ENCODE measurements at places on chromosomes 2 and 18.

- no peak for DNase-seq
Measured at GRCh38 chr2:47870641-47871540, 35.4 kb downstream of the FBXO11 start.

DNA sequence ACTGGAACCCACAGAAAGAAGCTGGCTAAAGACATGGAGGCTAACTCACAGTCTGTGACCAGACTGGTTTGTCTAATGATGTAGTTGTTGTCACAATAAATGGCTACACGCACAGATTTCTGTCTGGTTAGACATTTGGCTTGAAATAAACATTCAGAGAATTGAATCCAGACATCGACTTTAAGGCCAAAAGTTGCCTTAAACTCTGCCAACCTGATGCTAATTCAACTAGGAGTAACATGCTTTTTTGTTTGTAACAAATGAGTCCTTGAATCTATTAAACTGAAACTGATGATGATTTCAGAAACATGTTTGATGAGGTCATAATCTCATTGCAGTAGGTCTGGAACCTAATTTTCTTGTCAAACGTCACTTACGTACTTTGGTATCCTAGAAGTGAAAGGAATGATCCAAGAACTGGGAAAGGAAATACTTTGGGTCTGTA, 123.8 kb downstream of the ERBB4 start:
- DNase-seq = no peak

- no peak for DNase-seq
Measured at GRCh38 chr18:54187372-54187771, 37.1 kb downstream of the MBD2 start.

DNA sequence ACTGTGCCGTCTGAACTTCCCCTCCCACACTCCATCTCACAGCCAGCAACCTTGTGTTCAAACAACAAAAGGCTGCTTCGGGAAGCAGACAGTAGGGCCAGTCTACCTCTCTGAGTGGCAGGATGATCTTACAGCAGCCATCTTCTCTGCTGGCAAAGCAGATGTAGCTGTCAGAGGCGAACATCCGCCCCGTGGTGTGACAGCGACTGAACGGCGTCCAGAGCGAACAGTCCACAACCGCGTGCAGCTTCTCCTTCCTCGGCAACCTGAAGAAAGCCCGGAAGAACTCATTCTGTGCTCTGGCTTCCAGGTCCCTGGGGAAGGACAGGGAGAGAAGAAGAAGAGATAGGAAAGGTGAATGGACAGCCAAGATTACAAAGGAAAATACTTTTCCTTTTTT, 38.0 kb downstream of the RPL31 start:
- DNase-seq = no peak

DNA sequence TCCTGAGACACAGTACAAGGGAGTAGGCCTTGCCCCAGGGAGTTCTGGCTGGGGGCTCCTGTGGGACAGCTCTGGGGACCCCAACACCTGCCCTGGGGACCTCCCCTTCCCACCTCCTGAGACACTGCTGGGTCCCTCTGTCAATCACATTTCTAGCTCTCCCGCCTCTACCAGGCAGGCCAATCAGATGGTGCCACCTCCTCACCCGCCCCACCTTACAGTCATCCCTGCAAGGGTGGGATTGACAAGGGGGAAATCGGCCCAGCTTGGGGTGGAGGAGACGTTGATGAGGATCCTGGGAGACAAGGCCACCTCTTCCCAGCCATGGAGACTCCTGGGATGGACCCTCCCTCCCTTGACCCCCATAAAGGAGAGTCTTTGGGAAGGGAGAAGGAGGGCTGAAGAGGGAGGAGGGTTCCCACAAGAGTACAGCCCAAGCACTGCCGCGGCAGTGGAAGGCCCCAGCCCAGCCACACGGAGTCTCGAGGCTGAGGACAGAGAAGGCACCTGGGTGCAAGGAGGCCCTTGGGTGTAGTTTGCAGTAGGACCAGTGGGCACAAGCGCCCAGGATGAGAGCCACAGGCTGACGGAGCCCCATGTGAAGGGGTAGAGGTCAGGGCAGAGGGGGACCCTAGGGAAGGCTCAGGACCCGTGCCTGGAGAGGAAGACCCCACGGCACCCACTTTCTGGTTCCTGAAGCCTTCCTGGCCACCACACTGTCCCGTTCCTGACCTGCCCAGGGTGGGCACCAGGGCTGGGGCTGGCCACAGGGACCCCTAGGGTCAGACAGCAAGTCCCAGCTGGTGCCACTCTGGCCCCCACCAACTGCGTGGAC, 109.9 kb upstream of the OTOS start:
- no peak for DNase-seq

GRCh38 chr2:222907048-222907447, 46.2 kb downstream of the ACSL3 start:
- DNase-seq = no peak

- no peak for DNase-seq
Measured at GRCh38 chr2:151638191-151638933, 95.9 kb downstream of the NEB start.

DNA sequence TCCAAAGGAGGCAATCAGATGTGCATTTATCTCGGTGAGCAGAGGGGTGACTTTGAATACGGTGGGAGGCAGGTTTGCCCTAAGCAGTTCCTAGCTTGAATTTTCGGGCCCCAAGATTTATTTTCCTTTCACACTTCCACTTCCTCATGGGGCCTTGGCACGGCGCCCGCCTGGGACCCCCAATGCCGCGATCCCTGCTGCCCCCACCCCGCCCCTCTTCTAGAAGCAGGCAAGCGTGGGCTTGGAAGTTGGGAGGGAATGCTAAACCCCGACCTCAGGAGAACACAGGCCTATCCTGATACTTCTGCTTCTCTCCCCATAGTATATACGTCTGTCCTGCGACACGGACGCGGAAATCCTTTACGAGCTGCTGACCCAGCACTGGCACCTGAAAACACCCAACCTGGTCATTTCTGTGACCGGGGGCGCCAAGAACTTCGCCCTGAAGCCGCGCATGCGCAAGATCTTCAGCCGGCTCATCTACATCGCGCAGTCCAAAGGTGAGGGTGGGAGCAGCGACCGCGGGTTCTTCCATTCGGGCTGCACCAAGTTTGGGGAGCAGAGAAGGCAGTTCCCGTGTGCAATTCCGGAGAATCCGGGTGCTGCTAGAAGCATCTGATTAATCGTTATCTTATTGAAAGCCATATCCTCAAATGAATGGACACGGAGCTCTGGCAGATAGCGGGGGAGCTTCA, 21.6 kb downstream of the TRPM8 start:
- DNase-seq = no peak

GRCh38 chr2:161599842-161600241, 24.4 kb upstream of the SLC4A10 start:
- DNase-seq = no peak

DNA sequence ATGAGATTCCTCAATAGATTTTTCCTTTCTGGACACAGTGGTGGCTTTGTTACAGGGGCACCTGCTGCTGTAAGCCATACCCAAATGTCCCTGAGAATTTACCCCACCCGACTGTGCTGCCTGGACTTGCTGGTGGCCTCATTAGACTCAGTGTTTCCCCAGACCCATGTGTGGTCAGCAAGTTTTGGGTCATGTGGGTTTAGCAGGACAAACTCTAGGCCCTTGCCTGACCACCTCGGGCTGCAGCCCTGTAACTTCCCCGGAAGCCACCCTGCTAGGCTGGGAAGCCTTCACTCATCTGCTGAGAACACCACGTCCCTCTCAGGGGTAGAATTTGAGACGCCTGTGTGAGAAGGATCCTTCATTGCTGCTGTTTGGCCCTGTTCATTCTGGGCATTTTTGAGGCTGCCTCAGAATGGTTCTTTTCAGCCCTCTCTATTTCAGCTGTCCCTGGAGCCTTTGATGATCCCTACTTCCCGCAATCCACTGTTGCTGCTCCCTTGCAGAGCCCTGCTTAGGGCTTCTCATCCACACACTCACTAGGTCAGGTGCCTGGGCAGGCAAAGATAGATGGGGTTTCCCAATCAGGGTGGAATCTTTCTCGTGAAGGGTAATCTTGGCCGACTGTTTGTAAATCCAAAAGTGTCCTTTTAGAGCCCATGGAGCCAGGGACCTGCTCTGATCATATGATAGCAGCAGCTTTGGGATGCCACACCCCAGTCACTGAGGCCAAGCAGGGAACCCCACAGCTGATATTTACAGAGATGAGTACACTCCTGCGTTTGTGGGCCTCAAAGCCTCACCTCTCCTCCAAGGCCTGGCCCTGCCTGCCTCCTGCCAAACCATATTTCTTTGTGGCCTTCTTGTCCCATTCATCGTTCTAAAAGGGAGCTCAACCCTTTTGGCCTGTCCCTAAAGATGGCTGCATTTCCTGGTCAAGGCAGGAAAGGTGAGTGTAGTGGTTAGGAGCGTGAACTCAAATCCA, 6.7 kb downstream of the EHD3 start:
- DNase-seq = no peak

DNA sequence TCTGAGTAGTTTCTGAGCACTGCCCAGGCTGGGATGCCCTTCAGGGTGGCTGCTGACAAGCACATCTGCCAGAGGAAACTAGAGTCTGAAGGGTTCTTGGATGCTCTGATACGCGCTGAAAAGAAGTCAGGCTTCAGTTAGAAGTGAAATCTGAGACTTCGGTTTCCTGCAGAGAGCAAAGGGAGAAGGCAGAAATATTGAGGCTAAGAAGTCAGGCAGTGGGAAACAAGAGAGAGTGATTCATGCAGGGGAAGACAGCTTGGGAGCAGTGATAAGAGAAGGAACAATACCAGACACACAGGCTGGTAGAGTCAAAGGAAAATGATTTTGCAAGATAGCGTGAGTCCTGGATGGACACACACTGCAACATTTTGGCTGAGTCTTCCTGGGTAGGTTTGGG, 51.0 kb upstream of the BOD1L2 start:
- DNase-seq = no peak

GRCh38 chr2:57674025-57674424, 372.6 kb upstream of the VRK2 start:
- DNase-seq = no peak

DNA sequence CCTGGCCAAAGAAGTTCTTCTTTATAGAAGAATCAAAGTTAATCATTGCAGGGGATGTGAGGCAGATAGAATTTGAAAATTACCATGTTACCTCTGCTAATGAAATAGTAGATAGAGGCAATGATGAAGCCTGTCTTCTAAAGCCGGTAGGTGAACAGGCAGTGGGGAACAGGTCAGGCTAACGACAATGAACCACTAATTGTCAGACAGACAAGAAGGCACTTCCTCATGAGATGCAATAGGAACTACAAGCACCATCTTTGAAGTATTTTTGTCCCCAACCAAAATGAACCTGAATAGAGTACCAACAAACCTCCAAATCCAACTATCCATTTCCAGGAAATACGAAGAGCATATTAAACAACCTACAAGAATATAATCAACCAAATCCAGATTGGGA, 41.6 kb upstream of the RAB31 start:
- DNase-seq = no peak

DNA sequence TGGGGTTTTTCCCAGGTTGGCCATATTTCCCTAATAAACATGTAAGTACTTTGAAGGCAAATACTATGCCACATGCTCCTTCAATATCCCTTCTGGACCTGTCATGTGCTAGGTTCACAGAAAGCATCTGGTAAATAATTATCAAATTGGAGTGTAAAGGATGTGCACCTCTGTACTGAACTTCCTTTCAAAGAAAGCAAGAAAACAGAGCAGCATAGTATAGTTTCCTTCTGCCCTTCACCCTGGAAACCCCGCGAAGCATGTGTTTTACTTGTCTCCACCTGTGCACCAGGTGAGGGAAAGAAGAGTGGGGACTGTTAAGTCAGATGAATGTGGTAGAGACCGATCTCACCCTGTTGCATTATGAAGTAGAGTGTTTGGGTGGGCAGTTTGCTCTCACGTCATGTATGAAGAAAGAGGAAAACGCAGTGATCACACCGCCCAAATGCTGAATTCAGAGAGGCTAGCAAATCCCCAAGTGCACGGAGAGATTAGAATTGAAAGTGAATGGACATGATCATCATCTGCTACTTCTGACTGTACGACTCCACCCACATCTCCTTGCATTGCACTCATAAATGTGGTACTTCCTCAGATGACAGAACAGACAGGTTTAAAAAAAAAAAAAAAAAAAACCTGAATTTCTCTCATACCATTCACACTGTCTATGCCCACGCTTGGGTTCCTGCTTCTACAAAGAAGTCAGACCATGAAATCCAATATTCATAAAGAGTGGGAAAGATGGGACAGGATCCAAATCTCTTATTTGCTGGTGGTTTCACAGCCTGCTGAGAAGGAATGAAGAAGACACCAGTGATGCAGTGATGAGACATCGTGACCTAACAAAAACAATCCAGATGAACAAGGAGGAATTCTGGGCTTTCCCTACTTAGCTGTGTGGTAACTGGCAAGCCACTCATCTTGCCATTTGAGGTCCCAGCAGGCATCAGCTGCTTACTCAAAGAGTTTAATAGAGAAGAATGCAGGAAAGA, 448.6 kb downstream of the BCL11A start:
- DNase-seq = no peak

GRCh38 chr2:46644690-46645385, 165.5 kb downstream of the TMEM247 start:
- DNase-seq = no peak

GRCh38 chr2:182116774-182117173, 131.1 kb downstream of the PPP1R1C start:
- DNase-seq = no peak

DNA sequence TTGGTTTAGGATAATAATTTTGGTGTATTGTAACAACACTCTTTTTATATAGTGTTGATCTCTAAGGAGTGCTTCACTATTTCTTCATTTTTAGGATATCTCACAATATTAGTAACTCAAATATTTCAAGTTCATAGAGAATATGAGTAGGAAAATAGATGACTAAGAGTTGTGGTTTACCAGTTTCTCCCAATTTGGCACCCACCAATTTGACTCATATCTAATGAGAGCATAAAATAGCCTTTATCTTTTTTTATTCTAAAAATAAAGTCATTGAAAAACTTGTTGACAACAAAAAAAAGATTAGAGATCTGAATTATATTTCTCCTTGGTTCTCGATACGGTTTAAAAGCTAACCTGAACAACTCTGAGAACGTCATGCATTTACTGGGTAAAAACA, 204.0 kb downstream of the PARD3B start:
- no peak for DNase-seq

DNA sequence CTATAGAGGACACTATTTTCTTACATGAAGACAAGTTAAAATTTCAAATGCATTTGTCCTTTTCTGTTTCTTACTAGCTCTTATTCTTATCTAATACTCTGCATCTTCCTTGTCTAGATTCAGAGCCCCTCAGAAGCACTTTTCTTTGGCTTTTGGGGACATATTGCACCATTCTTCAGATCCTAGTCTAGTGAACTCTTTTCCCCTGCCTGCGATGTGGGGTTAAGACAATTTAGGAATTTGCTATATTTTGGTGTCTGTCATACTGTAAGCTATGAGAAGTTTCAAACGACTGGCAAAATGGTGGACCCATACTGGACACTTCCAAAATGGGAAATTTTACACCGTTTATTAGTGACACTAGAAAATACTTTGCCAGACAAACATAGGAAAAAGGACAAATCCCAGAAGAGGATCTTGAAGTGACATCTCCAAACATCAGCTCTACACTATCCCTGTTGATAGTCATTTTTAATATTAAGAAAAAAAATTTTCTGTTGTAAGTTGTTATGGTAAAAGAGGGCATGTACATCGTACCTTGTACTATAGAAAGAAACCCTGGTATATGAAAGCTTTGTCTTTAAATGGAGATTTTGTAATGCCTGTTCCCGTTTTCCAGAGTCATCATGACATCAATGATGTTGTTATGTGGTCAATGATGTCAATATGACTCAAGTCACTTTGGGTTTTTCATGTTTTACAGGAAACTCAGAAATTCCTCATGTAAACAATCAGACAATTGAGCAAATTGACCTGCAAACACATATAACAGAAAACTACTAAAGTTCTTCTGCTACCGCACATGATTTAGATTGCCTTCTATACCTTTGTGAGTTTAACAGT, 4.4 kb upstream of the KYNU start:
- DNase-seq = no peak

- DNase-seq = no peak
Measured at GRCh38 chr2:134081238-134081938, 172.5 kb upstream of the MGAT5 start.

Data from right lung (tissue), 10 donors.